ENCODE measurements at places on chromosomes 1 and 21. TPM values are rescaled to one million over a fixed set of nuclear protein-coding genes. Genes with fewer than 3 reads are reported as not detected.

DNA sequence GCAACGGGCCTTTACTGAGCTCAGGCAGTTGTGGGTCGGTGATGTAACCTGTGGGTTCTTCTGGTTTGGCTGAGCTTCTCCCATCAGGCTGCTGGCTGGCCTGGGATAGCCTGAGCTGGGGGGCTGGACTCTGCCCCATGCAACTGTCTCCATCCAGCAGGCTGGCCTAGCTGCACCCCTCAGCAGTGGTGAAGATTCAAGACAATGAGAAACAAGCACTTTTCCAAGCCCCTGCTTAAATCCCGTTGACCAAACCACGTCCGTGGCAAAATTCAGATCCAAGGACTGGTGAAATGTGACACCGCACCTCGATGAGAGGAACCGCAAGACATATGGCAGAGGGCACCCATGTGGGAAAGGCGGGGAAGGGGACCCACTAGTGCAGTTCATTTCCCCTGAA lies 25.6 kb downstream of the PRSS38 start:
- H3K27ac ChIP-seq = no peak overlapping the region
- H3K36me3 ChIP-seq = no peaks in the 10 kb centered on the region
- H3K27me3 ChIP-seq = no peaks in the 10 kb centered on the region
- no peak overlapping the region for H3K4me3 ChIP-seq
- H3K4me1 ChIP-seq = no peaks in the 10 kb centered on the region

- no peaks in the 10 kb centered on the region for H3K27me3 ChIP-seq
- H3K36me3 ChIP-seq = no peaks in the 10 kb centered on the region
- H3K4me3 ChIP-seq = no peak overlapping the region
- H3K27ac ChIP-seq = no peak overlapping the region
- H3K4me1 ChIP-seq = no peaks in the 10 kb centered on the region
- no peak for DNase-seq
These were observed 320.5 kb downstream of the KCTD3 start for GRCh38 chr1:215887627-215888026.

DNA sequence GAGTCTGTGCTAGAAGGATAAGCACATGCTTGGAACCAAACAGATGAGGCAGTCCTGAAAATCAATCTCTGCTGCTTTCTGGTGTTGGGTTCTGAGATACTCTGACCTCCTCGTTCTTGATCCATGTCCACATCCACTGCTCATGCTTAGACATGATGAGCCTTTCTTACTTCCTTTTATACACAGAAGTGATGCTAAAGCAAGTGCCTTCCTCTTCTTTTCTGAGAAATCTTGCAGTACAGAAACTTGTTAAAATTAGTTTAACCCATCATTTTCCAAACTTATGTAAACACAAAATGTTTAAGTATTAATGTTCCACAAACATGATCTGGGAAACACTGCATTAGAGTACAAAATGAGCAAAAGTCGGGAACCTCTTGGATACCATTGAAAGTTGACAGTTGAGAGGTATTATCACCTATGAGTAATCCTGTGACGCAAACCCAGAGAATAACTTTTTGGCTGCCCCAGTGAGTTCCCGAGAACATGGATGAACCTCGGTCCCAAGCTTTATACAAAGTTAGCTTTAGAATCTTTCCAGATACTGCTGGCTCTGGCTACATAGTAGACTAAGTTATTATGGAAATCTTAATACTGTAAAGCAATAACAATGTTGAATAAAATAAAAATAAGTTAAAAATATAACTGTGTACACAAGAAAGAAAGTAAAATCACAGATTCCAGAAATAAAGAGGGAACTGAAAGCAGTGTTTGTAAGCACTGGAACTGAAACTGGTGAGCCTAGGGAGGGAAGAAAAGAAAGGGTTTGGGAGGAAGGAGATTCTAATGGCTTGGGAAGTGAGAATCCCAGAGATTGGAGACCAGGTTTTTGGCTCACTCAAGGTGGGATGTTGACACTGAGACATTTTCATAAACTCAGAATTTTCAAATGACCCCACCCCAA lies 429.3 kb upstream of the RUNX1 start:
- no peak overlapping the region for H3K4me3 ChIP-seq
- DNase-seq = no peak
- no peaks in the 10 kb centered on the region for H3K27me3 ChIP-seq
- no peaks in the 10 kb centered on the region for H3K4me1 ChIP-seq
- H3K36me3 ChIP-seq = no peaks in the 10 kb centered on the region

TMEM35B gene
- total RNA-seq = 7.1 TPM

DNA sequence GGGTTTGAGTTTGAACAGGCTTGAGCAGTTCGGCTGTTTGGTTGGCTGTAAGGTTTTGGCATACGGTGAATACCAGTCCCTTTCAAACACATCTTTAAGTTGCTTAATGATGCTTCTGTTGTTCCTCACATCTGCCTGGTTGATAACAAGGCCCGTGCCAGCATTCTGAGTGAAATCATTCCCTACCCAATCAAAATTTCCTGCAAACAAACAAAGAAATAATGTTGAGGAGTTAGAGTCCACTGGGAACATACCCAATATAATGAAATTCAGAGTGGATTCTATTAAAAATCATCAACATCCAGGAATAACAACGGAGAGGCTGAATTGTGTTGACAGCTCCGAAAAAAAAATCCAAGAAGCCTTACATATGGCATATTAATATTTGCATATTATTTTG lies 91.0 kb upstream of the MAP1LC3C start:
- H3K36me3 ChIP-seq = no peaks in the 10 kb centered on the region
- H3K4me1 ChIP-seq = no peaks in the 10 kb centered on the region
- no peak overlapping the region for H3K27ac ChIP-seq
- H3K27me3 ChIP-seq = no peaks in the 10 kb centered on the region

GRCh38 chr1:171219346-171220080 lies 28.8 kb upstream of the FMO1 start:
- no peak overlapping the region for H3K27ac ChIP-seq
- no peak overlapping the region for H3K4me3 ChIP-seq
- H3K4me1 ChIP-seq = peaks cover 2% of the 10 kb centered on the region

CD52 gene
- total RNA-seq = 4.2 TPM

- H3K27me3 ChIP-seq = no peaks in the 10 kb centered on the region
- no peak overlapping the region for H3K4me3 ChIP-seq
- no peak overlapping the region for H3K27ac ChIP-seq
- no peaks in the 10 kb centered on the region for H3K4me1 ChIP-seq
These were observed 308.1 kb downstream of the GPATCH2 start for GRCh38 chr1:217322834-217323233.

DNA sequence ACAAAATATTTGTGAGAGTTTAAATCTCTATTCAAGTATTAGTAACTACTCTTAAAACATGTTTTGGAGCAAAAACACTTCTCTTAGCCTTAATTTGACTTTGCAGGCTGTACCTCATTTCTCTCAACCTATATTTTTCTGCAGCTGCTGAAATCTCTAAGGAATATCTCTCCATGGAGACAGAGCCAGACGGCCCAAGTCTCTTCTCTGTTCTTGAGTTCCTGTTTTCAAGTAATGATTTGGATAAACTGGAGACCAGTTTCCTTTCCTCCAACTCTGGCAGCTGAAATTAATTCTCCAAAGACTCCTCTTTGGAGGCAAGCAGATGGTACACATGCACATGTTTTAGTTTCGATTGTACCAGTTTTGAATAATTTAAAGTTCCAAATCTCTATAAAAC lies 659.7 kb upstream of the NEGR1 start:
- H3K27me3 ChIP-seq = no peaks in the 10 kb centered on the region
- H3K4me3 ChIP-seq = no peak overlapping the region
- no peak overlapping the region for H3K27ac ChIP-seq
- H3K36me3 ChIP-seq = no peaks in the 10 kb centered on the region
